Esophagus squamous epithelium (tissue), 5 donors: ENCODE measurements at places on chromosomes 7 and 10.

DNA sequence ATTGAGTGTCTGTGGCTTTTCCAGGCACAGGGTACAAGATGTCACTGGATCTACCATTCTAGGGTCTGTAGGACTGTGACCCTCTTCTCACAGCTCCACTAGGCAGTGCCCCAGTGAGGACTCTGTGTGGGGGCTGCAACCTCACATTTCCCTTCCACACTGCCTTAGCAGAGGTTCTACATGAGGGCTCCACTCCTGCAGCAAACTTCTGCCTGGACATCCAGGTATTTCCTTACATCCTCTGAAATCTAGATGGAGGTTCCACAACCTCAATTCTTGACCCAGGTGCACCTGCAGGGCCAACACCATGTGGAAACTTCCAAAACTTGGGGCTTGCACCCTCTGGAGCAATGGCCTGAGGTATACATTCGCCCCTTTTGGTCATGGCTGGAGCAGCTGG lies 183.7 kb downstream of the KCND2 start:
- DNase-seq = no peak

DNA sequence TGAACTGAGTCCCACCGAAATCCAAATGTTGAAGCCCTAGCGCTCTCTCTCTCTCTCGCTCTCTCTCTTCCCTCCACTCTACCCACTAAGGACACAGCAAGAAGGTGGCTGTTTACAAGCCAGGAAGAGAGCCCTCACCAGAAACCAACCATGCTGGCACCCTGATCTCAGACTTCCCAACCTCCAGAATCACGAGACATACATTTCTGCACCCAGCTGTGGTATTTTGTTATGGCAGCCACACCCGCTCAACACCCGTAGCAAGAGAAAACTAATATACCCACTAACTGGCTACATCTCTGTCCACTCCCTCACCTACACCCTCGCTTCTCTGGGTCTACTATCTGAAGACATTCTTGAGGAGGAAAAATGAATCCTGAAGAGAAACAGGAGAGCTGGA lies 54.8 kb downstream of the CREB3L2 start:
- DNase-seq = no peak

DNA sequence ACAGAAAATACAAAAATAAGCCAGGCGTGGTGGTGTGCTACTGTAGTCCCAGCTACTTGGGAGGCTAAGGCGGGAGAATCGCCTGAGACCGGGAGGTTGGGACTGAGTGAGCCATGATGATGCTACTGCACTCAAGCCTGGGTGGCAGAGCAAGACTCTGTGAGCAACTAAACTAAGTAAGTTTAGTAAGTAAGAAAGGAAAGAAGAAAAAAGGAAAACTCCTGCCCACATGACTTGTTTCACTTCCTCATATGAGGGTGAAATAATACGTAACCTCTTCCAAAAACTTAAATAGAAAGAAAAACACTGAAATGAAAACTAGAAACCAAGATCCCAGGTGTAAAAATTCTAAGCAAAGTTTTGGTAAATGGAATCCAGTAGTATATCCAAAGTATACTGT lies 79.6 kb downstream of the LARP4B start:
- no peak for DNase-seq

GRCh38 chr7:137658190-137658900 lies 188.4 kb downstream of the DGKI start:
- DNase-seq = no peak

- DNase-seq = no peak
These were observed 14.2 kb upstream of the POR start for GRCh38 chr7:75900617-75901315.

DNA sequence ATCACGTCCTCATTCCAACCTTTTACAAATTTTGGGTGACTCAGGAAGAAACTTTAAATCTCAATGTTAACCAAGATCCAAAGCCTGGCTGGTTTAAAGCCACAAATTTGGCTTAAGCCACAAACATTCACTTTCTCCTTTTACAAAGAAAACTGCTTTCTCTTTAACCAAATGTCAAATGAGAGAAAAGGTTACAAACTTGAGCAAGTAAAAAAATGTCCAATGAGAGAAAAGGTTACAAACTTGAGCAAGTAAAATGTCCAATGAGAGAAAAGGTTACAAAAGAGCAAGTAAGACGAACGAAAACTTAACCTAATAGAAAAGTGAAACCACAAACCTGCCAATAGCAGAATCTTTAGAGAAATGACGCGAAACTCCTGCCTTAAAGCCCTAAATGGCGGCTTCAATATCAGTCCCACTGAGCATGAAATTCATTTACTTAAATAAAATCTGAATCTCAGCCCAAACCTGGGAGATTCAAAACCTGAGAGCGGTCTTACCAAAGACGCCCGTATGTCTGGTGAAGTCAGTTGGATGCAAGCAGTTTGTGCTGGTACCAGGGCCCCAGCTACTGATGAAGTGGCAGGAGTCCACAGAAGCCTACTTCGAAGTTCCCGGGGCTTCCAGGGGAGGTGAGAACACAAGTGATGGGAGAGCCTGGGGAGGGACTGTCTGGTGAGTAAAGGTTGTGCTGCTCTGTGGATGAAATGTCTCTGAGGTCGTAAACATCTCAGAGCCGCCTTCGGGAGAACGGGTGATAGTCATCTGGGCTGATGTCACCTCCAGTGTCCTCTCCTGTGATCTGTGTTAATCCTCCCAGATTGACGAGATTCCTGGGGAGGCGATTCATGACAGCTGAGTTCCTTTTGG lies 74.6 kb downstream of the PAXIP1 start:
- DNase-seq = no peak
